NCI-H146 (cell line): ENCODE measurements at places on chromosomes 1 and 21.

DNA sequence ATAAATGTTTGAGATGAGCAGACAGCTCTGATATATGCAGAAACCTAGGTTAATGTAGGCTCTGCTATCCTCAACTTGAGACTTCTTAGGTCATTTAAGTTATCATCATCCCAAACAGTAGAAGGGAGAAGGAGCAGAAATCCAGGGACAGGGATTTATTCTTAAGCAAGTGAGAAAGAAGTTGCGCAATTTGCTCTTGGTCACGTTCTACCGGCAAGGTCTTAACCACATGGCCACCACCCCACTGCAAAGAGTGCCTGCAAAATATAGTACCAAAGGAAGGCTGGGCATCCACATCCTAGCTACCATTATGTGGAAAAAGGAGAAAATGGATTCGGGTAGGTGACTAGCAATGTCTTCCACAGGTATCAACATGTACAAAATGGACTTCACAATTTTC is 25.2 kb downstream of the CRNN start:
- no peak for DNase-seq

DNA sequence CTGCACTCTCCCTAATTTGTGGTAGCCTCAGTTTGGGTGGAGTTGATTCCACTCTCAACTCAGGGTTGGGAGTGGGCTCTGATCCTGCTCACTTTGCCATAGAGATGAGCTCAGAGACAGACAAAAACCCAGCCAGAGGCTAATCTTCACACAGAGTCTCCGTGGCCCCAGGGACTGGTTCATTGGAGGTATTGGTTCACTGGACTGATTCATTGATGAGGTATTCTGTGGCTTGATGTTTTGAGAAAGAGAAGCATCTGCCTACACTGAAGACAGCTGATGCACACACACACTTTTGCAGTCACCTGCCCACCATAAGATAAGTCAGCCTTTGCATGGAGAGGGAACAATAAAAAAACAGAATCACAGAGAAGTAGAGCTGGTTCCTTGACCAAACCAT is 183.8 kb downstream of the AJAP1 start:
- DNase-seq, result no peak

DNA sequence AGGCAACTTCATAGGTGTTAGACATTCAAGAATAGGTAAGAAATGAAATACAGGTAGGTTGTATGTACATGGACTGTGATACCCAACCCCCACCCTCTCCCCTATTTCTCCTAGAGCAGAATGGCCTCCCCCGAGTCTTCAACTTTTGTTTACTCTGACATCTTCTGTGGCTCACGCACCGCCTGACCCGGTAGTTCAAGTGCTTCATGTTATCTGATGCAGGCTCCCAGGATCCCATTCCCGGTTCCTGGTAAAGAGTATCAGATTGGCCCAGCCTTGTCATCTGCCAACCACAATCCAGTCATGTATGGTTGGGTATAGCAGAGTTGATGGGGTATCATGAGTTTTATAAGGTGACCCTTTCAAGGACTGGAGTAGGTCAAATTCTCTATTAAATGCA is 9.1 kb downstream of the GNAI3 start:
- no peak for DNase-seq

DNA sequence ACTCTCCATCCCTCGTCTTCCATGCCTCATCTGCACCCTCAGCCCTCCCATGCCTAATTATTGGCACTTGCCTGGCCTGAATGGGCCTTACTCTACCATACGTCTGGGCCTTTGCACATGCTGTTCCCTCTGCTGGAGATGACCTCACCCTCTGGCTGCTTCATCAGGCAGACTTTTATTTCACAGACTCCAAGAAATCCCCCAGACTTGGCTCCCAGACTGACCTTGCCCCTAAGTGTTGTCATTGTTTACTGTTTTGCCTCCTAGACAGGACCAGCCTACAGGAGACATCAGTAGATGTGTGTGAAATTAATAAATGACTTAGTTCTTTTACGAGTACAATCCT is 5.2 kb upstream of the AHDC1 start:
- DNase-seq, result no peak
